ENCODE measurements at places on chromosomes 5 and 9.

GRCh38 chr5:88355490-88356050, 86.9 kb upstream of the TMEM161B start:
- H3K4me3 ChIP-seq: no peak overlapping the region
- no peaks in the 10 kb centered on the region for H3K4me1 ChIP-seq
- H3K36me3 ChIP-seq: peaks cover 2% of the 10 kb centered on the region
- no peak for DNase-seq

DNA sequence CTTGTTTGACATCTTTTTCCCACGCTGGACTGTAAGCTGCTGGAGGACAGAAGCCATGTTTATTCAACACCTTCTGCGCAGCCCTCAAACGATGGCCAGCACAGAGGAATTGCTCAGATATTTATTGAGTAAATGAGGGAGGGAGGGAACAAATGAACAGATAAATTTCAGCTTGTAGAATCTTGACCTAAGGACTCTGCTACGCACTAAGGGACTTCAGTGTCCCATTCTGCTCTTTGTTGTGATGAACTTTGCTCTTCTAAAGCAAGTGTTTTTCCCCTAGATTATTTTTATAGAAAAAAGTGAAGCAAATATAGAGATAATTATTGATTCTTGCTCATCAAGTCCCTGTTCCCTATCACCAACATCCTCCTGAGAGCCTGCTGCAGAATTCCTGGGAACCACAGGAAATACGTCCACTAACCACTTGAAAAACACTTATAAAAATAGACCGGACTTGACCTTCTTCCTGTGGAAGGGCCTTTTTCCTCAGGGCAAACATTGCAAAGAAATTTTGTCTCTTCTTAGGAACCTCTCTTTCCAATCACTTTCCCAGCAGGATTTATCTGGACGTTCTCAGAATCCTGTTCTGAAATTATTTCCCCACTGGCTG, 54.9 kb downstream of the FGF1 start:
- no peak for DNase-seq
- H3K4me3 ChIP-seq: no peak overlapping the region
- peaks cover 36% of the 10 kb centered on the region for H3K27me3 ChIP-seq
- peaks cover 2% of the 10 kb centered on the region for H3K4me1 ChIP-seq
- H3K36me3 ChIP-seq: no peaks in the 10 kb centered on the region

GRCh38 chr9:1708219-1708618, 306.9 kb upstream of the SMARCA2 start:
- peaks cover 47% of the 10 kb centered on the region for H3K27me3 ChIP-seq
- H3K27ac ChIP-seq: no peak overlapping the region
- H3K4me1 ChIP-seq: no peaks in the 10 kb centered on the region
- H3K4me3 ChIP-seq: no peak overlapping the region
- no peaks in the 10 kb centered on the region for H3K36me3 ChIP-seq
- no peak for DNase-seq

GRCh38 chr9:76215066-76215465, 179.2 kb downstream of the RFK start:
- H3K27me3 ChIP-seq: peaks cover 4% of the 10 kb centered on the region
- DNase-seq: no peak
- H3K36me3 ChIP-seq: no peaks in the 10 kb centered on the region
- H3K4me1 ChIP-seq: no peaks in the 10 kb centered on the region
- H3K27ac ChIP-seq: no peak overlapping the region
- H3K4me3 ChIP-seq: no peak overlapping the region

GRCh38 chr9:17994695-17995425, 416.0 kb downstream of the SH3GL2 start:
- DNase-seq: no peak
- H3K4me1 ChIP-seq: no peaks in the 10 kb centered on the region
- H3K27ac ChIP-seq: no peak overlapping the region
- no peak overlapping the region for H3K4me3 ChIP-seq

GRCh38 chr5:856531-857425, 6.0 kb upstream of the ZDHHC11 start:
- H3K4me1 ChIP-seq: peaks cover 9% of the 10 kb centered on the region
- H3K27me3 ChIP-seq: peaks cover 7% of the 10 kb centered on the region
- H3K4me3 ChIP-seq: no peak overlapping the region
- DNase-seq: no peak

GRCh38 chr5:5270161-5270560, 130.0 kb downstream of the ADAMTS16 start:
- H3K27ac ChIP-seq: no peak overlapping the region
- H3K4me1 ChIP-seq: no peaks in the 10 kb centered on the region
- no peak for DNase-seq
- H3K4me3 ChIP-seq: no peak overlapping the region
- peaks cover 3% of the 10 kb centered on the region for H3K36me3 ChIP-seq
- H3K27me3 ChIP-seq: peaks cover 7% of the 10 kb centered on the region

DNA sequence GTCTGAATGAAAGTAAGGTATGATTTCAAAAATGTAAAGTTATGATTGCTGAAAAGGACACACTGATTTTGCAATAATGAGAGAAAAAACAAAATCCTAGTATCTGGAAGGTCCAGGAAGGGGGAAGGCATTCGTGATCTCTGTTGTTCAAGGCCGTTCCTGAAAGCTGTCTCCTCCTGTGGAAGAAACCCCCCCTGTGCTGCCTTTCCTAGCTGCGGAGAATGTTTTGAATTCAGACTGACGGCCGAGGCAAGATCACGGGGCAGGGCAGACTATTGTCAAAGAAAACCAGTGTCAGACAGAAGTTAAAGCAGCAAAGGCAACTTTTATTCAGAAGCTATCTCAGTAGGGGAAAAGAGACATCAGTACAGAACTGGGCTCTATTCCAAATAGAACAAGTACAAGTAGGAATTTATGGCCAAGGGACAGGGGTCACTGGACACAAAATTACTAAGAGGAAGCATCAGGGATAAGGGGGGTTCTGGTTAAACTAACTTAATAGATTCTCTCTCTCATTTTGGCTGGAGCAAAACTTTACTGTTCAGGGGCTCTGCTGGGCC, 61.9 kb upstream of the IGFBPL1 start:
- DNase-seq: no peak
- no peak overlapping the region for H3K4me3 ChIP-seq
- H3K4me1 ChIP-seq: no peaks in the 10 kb centered on the region
- peaks cover 3% of the 10 kb centered on the region for H3K36me3 ChIP-seq
- peaks cover 43% of the 10 kb centered on the region for H3K27me3 ChIP-seq

DNA sequence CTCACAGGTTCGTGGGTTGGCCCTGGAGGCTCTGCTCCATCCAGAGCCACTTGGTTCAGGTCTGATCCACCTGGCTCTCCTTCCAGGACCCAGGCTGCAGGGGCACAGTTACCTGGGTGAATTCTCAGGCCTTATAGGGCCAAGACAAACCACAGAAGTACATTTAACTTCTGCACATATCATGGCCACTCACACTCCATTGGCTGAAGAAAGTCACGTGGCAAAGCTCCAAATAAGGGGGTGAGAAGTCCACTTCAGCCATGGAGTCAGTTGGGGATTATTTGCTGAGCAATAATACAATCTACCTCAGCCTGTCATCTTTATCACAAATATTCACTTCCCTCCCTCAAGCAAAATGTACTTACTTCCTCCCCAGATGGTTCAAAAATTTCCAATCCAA, 83.6 kb downstream of the MACROH2A1 start:
- H3K4me3 ChIP-seq: no peak overlapping the region
- no peak for DNase-seq
- peaks cover 2% of the 10 kb centered on the region for H3K4me1 ChIP-seq

DNA sequence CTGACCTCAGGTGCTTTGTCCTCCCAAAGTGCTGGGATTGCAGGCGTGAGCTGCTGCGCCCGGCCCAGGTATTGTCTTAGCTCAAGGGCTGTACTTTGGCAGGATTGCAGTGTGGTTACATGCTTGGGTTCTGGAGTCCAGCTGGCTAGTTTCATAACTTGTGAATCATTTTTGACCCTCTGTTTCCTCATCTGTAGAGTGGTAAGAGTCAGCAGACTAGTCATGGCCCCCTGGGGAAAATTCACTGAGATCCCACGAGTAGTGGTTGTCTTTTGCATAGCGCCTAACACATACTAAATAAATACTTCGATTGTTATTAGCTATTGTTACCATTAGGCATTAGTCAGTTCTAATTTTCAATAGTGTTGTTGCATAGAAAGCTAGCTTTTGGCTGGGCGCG, 14.3 kb downstream of the PTPA start:
- DNase-seq: no peak
- H3K27ac ChIP-seq: no peak overlapping the region

DNA sequence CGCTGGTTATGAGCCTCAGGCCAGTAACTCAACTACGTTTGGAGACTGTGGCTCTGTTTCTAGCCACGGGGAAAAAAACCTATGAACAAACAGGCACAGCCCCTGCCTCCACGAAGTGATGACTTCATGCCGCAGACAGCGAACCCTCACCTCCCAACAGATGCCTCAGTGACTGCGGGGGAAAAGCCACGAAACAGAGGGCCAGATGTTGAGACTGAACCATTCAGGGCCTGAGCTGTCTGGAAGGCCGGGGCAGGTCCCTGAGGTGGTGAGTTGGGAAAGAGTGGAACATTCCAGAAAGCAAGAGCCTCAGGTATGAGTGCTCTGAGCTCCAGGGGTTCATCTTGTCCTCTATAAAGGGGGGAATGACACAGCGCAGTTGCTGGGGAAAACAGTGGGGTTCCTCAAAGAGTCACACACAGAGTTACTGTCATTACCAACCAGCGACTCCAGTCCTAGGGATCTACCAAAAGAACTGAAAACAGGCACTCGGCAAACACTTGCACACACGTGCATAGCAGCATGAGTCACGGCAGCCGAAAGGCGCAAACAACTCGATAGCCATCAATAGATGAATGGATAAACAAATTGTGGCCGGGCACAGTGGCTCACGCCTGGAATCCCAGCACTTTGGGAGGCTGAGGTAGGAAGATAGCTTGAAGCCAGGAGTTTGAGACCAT, 15.3 kb downstream of the PLPP7 start:
- H3K36me3 ChIP-seq: no peaks in the 10 kb centered on the region
- peaks cover 5% of the 10 kb centered on the region for H3K4me1 ChIP-seq
- no peak overlapping the region for H3K4me3 ChIP-seq
- no peak for DNase-seq

DNA sequence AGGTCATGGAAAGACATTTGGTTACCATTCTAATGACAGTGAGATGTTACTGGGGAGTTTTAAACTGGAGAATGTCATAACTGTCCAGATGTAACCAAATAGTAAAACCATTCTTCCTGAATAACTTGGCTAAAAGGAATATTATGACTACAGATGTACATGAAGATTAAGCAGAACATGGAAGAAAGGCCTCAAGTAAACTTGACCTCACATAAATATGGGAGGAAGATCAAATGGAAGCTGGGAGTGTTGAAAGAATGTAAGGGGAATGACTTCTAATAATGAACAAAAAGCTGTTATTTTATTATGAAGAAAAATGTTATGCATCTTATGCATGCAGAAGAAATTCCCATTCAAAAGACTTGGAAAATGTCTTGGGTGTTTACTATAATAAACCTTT, 107.7 kb upstream of the CDKN2B start:
- no peak overlapping the region for H3K27ac ChIP-seq
- no peak overlapping the region for H3K4me3 ChIP-seq

DNA sequence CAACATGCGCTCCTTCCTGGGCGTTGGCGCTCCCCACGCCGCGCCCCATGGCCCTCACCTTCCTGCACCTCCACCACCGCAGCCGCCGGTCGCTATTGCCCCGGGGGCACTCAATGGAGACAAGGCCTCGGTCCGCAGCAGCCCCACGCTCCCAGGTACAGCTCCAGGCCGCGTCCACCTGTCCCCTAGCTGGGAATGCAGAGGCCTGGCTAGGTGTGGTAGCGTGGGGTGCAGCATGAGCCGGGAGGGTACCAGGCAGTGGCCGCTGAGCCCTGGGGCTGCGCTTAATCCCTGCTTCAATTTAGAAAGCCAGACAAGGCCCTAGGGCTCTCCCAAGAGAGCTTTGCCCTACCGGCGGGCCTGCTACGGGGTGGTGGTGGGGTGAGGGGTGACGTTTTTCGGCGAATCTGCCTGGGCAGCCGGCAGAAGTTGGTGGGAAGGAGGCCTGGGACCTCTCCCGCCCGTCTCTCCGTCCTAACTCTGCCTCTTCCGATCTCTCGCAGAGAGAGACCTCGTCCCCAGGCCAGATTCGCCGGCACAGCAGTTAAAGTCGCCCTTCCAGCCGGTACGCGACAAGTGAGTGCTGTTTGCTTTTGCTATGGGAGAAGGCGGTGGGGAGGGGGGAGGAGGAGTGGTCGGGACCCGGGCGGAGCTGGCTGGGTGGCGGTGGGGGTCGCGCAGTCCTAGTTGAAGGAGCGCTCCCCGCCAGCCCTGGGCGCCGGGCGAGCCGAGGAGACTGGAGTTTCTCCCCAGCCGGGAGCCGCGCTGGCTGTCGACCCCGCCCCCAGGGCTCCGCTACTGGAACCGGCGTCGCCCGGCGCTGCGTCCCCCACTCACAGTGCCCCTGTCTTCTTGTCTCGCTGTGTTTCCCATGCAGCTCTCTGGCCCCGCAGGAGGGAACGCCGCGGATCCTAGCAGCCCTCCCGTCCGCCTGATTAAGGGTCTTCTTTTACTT, 4.8 kb downstream of the IRX1 start:
- H3K36me3 ChIP-seq: peaks cover 8% of the 10 kb centered on the region
- DNase-seq: no peak
- H3K27me3 ChIP-seq: peaks cover 68% of the 10 kb centered on the region
- no peak overlapping the region for H3K27ac ChIP-seq
- H3K4me3 ChIP-seq: no peak overlapping the region

GRCh38 chr5:149576021-149576420, 5.3 kb upstream of the ARHGEF37 start:
- no peak for DNase-seq
- no peak overlapping the region for H3K4me3 ChIP-seq
- peaks cover 17% of the 10 kb centered on the region for H3K27me3 ChIP-seq
- no peak overlapping the region for H3K27ac ChIP-seq

- peaks cover 15% of the 10 kb centered on the region for H3K4me1 ChIP-seq
- H3K27me3 ChIP-seq: peaks cover 18% of the 10 kb centered on the region
- no peak for DNase-seq
These were observed 6.2 kb downstream of the OR2S2 start for GRCh38 chr9:35951736-35952135.

GRCh38 chr9:112384690-112385089, 4.8 kb downstream of the HSDL2 start:
- no peak overlapping the region for H3K4me3 ChIP-seq
- no peak overlapping the region for H3K27ac ChIP-seq
- H3K36me3 ChIP-seq: no peaks in the 10 kb centered on the region
- H3K4me1 ChIP-seq: peaks cover 24% of the 10 kb centered on the region
- no peaks in the 10 kb centered on the region for H3K27me3 ChIP-seq

DNA sequence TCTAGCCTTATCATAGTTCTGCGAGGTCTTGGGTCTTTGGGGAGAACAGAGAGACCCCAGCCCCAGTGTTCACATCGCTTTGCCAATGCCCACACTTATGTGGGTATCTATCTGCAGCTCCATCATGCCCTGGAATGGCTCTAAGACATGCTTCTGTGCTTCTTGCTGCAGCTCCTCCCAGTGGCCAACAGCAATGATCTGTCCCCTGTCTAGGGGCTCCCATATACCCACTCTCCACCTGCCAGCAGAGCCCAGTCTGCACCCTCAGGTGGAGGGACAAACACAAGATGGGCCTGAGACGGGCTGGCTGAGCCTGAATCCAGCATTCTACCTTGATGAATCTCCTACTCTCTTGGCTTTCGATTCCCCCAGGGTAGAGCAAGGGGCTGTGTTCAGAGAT, 14.6 kb upstream of the DAP start:
- H3K27me3 ChIP-seq: peaks cover 32% of the 10 kb centered on the region
- no peak overlapping the region for H3K4me3 ChIP-seq
- no peak overlapping the region for H3K27ac ChIP-seq
- peaks cover 3% of the 10 kb centered on the region for H3K36me3 ChIP-seq
- no peak for DNase-seq
- no peaks in the 10 kb centered on the region for H3K4me1 ChIP-seq
